ENCODE measurements at places on chromosomes 1 and 21. TPM values are rescaled to one million over a fixed set of nuclear protein-coding genes. Genes with fewer than 3 reads are reported as not detected.

DNA sequence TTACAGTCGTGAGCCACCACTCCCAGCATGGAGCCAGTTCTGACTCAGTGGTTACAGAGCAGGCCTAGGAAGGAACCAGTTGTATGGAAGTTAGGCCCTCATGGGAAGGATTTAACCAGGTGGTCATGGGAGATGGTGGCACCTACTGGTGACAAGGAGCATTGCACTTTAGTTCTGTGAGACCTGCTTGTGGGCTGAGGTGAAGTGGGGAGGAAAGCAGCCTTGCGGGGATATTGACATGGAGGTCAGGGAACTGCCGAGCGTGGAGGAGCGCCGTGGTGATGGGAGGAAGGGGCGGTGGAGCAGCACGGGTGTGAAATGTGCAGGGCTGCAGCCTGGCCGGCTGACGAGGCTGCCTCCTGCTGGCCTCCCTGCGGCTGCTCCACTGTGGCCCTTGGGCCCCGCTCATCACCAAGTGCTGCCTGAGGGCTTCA, 100.4 kb downstream of the GALNT2 start:
- DNase-seq = no peak

- DNase-seq = peak; percentile 41
These were observed 40.0 kb downstream of the ATP2B4 start for GRCh38 chr1:203666609-203667008.

DNA sequence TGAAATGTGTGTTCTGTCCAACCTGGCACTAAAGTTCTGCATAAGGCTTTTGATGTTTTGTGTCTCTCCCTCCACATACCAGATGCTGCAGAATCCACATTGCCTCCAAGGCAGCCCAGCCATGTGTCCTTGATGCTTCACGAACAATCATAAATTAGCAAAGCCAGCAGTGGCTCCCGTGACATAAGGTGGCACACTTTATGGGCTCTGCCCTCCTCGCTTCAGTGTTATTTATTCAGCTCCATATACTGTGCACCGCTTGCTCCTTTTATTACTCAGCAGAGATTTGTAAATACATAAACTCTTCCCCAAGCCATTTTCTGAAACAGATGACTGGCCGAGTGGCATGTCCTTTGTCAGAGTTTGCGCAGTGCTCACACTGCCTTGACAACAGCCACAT, 112.8 kb upstream of the SLC35F3 start:
- no peak for DNase-seq

DNA sequence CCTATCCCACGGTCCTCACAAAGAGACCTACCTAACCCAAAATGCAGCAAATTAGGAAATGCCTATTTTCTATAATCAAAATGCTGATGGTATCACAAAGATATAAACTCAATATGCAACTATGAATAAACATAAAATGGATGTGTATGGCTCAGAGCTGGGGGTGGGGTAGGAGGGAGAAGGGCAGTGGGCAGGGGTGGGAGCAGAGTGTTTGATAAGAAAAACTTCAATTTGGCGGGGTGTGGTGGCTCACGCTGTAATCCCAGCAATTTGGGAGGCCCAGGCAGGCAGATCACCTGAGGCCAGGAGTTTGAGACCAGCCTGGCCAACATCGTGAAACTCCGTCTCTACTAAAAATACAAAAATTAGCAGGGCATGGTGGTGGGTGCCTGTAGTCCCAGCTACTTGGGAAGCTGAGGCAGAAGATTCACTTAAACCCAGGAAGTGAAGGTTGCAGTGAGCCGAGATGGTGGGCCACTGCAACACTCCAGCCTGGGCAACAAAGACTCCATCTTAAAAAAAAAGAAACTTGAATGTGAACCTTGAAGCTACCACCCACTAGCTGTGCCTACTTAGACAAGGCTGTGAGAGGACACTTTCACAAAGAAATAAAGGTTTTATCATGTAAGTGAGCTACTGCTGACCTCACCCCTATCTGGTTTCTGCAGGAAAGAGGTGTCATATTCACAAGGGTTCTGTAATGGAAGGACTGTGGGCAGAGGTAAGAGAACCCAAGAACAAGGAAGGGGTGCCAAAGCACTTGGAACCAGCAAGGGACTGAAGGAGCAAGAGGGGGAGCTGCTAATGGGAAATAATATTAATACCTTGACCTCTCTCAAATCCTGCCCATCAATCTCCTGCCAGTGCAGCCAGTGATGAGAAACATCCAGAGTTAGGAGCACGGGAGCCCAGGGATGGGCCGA, 53.0 kb downstream of the HLCS start:
- no peak for DNase-seq

DNA sequence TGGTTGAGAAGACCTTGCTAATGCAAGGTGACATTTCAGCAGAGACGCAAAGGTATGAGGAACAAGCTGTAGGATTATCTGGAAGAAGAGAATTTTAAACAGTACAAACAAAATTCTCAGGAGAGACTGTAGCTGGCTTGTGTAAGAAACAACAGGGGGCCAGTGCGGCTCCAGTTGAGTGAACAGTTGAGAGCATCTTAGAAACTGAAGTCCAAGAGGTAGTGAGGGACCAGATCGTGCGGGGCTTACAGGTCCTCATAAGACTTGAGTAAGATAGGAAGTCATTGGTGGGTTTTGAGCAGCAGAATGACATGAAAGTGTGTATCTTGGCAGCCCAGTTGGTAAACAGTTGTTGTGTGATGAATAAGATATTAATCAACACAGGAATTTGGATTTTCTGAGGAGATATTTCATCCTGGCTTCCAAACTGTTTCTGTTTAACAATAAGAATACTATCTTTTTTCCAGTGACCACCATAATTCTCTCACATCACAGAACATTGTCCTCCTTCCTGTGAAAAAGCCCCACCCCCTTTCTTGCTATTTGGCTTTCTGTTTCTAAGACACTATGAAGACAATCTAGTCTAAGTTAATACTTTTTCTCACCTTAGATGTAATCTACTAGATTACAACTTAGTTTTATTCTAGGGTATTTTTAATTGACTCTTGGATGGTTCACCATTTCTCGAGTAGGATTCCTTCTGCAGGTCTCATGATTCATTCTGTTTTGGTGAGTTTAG, 62.4 kb downstream of the SASS6 start:
- DNase-seq = no peak

- no peak for DNase-seq
These were observed 365.7 kb upstream of the USP24 start for GRCh38 chr1:55580845-55581332.

DNA sequence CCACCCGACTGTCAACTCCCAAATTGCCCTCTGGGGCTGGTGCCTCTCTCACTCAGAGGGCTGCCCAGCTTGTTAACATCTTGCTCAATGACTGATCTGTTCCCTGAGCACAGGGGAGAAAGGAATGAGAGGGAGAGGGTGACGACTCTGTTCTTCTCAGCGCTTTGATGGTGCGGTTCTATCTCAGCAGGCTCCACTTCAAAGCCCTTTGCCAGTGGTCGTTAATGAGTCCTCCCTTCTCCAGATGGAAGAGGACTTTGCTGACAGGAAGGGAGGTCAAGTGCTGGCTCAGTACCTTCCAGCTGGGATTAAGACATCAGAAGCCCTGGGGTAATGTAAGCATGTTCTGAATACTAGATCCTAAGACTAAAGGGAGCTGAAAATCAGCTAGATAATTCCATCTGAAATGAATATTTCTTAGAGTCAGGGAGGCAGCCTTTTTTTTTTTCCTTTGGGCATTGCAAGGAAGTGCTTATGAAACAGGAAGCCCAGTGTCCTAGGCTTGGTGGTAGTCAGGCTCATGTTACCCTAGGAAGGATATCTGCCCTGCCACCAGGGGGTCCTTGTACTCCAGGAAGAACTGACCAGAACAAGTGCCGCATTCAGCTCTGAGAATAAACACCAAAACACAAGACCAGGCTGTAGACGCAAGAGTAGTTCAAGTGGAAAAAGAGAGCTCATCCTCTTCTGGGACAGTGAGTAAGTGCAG, 4.7 kb downstream of the FMOD start:
- no peak for DNase-seq

Gene CFAP410
- polyA plus RNA-seq = 14.3 TPM

Data from right lung (tissue), 10 donors.